ENCODE measurements at places on chromosomes 16 and 17.

- no peak for DNase-seq
Measured at GRCh38 chr17:6894206-6894528, 62.6 kb upstream of the TEKT1 start.

DNA sequence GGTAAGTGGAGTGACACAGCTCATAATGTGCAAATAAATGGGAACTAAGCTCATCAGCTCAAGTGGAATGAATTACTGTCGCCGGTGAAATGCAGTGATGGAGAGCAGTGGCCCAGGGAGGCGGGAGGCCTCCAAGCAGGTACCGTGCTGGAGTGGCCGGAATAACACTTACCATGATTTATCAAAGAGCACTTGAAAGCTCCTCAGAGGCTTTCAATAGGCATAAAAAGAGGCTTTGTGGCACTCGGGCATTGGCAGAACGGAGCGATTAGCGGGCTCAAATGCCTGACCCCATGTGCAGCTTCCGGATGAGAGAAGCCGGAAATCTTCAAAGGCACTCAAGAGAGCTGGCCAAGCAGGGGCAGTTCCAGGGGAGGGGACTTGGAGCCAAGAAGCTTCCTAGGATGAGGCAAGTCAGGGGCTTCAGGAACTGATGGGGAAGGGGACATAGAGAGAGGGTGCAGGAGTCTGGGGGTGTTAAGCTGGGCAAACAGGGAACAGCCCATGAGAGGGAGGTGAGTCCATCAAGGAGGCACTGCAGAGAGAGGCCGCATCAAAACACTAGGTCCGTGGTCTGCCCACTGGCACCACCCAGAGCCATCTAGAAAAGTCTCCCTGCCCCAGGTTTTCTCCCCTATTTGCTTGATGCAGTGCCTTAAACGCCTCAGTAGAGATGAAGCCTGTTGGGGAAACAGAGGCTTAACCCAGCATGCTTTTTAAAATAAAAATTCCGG lies 144.0 kb upstream of the IRX6 start:
- DNase-seq: no peak

- DNase-seq: no peak
Measured at GRCh38 chr17:2837147-2837561, 40.9 kb downstream of the RAP1GAP2 start.

- peak; percentile 36 for DNase-seq
Measured at GRCh38 chr17:21041741-21042457, 912 bp downstream of the USP22 start.

- DNase-seq: no peak
Measured at GRCh38 chr16:76195056-76195455, 82.1 kb upstream of the CNTNAP4 start.

DNA sequence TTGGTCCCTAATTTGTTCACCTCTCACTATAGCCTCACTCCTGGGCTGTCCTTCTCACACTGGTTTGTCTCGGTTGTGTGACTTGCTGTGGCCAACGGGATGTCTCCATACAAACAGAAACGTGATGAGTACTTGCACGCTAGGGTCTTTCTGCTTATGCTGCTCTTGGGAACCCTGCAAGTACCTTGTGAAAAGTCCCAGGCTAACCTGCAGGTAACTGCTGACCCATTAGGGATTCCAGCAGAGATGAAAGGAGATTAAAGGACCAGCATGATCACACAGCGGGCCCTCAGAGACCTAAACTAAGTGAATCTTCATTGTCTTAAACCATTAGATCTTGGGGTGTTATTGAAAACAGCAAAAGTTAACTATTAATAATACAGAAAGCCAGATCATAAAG lies 562.8 kb upstream of the GOT2 start:
- no peak for DNase-seq

DNA sequence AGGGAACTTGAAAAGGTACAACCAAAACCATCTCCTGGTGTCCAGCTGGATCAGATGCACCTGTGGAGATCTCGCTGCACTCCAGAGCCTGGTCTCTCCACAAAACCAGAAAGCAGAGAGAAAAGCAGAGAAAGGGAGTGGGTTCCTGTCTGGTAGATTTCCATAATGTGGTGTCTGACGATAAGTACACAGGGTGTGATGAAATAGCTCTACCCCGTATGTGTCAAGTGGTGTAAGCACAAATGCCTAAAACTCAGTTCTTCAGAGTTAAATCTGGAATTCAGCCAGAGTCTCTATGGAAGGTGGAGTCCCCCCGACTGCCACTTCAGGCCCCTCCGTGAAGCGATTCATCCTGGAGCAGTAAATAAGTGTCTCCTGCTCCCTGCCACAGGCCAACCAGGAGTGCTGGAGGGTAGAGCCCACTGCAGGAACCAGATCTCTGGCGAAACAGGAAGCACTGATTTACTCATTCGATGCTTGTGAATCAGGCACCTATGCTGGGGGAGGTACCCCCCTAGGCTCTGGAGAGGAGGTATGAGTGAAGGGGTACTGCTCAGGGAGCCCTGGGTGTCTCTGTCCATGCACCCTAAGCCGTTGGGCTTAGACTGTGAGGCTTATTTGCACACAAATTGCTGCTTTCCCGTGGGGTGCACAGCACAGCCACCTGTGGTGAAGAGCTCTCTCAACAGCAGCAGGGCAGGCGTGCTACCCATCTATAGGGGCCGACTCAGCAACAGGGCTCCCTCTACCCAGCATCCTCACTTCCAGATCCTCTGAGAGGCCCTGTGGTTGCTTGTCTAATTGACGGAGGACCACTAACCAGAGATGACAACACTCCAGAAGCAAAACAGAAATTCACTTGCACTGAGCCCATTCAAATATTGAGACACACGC lies 97.1 kb upstream of the MYOCD start:
- no peak for DNase-seq

DNA sequence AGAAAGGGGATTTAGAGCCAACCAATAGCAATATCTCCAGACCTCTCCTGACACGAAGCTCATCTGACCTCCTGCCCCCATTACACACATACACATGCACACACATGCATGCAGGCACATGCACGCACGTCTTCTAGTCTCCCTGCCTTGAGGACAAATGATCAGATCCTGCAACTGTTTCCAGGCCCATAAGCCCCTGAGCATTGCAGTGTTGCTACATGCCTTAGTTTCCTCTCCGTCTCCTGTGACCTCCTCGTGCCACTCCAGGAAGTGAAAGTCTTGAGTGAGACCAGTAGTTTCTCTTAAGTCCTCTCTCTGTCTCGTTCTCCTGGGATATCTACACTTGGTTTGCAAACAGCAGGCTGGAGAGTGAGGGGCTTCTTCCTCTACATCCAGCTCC lies 8.2 kb downstream of the CIITA start:
- DNase-seq: no peak

GRCh38 chr17:76714822-76715495 lies 4.2 kb upstream of the MXRA7 start:
- DNase-seq: peak; percentile 65

GRCh38 chr17:83200231-83200699 lies 120.9 kb downstream of the METRNL start:
- DNase-seq: peak; percentile 28

DNA sequence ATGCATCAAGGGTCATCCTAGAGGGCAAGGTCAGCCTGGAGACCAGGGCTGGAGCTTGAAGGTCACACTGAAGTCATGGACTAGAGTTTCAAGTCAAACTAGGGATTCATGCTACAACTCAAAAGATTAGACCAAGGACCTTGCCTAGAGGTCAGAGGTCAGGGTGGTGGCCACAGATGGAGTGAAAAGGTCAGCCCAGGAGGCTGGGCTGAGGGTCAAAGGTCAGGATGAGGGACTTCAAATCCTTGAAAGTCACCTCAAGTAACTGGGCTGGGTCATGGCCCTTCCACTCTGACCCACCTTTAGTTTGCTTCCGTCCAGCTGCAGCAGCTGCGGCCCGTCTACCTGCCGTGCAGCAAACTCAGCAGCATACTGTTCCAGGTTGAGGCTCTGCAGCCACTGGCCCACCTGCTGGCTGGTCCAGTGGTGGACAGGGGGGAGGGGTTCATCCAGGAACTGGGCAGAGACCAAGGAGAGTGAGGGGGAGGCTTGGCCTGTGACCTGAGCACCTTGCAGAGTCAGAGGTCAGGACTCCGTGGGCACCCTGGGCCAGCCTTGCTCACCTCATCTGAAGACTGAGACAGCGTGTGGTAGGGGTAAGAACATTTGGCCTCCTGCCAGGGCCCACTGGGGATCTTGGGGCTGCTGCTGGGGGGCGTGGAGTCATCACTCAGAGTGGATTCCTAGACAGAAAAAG lies 16.2 kb downstream of the SAMD14 start:
- no peak for DNase-seq
